ENCODE measurements at places on chromosomes 5 and 9.

DNA sequence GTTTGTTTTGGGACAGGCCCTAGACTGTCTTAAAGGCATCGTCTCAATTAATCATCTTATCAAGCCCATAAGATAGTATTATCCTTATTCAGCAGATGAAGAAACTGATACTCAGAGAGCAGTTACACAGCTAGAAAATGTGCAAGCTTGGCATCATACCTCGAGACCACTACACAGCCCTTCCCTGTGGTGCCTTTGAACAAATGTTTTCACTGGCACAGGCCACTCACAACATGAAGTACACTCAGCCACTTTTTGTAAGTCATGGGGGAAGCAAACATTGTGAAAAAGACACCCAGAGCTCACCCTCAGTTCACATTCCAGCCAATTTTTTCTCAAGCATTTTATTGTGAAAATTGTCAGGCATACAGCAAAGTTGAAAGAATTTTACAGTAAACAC lies 122.5 kb downstream of the WDR41 start:
- DNase-seq: no peak

- peak; percentile 71 for DNase-seq
Measured at GRCh38 chr5:62082370-62082801, 223.6 kb upstream of the KIF2A start.

GRCh38 chr5:74546796-74547195 lies 93.7 kb downstream of the ENC1 start:
- DNase-seq: no peak

- DNase-seq: no peak
Measured at GRCh38 chr5:1767524-1768282, 31.9 kb downstream of the MRPL36 start.

DNA sequence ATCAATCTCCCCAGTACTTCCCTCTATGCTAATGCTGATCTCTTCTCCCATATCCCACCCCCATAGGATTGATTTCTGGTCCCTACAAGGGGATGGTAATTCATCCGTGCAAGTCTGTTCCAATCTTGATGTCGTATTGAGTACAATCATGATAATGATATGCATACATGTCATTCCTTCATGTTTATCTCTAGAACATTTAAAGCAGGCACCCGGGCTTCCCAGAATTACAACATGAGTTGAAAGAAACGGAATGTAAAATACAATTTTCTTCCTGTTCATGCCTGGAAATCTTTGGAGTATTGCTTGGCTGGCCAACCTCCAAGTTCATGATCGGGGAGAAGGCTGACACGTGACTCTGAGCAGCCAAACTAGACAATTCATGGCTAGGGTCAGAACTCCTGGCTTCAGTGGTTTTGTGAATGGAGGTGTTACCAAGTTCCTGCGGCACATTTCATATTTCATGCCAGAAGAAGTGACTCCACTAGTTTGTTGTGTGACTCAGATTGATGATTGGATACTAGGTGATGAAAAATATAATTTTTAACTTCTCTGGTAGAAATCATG lies 66.6 kb downstream of the C9orf152 start:
- peak; percentile 97 for DNase-seq

DNA sequence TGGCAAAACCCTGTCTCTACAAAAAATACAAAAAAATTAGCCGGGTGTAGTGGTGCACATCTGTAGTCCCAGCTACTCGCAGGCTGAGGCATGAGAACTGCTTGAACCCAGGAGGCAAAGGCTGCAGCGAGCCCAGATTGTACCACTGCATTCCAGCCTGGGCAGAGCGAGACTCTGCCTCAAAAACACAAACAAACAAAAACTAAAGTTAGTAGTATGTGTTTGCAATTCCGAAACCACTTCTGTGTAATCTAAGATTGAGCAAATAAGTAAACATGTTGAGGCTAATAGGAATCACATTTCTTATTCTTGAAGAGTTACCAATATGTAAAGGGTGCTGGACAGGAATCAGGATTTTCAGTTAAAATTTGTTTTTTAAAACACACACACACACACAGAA lies 70.0 kb upstream of the SUSD1 start:
- no peak for DNase-seq

- DNase-seq: no peak
Measured at GRCh38 chr9:94839398-94839797, 112.9 kb downstream of the AOPEP start.

DNA sequence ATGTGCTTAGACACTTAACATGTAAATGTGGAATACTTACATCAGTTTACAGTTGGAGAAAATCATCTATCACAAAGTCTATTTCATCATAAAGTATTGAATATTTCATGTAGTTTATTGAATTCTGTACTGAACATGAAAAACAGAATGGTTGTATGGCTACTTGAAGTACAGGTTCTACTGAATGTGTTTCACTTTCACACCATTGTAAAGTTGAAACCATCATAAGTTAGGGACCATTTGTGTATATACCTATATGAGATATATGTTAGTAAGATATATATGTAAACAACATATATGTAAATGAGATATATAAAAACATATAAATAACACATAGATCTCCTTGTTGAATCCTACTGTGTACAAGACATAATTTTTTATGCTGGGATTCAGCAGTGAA lies 63.0 kb upstream of the TAF11L2 start:
- no peak for DNase-seq

DNA sequence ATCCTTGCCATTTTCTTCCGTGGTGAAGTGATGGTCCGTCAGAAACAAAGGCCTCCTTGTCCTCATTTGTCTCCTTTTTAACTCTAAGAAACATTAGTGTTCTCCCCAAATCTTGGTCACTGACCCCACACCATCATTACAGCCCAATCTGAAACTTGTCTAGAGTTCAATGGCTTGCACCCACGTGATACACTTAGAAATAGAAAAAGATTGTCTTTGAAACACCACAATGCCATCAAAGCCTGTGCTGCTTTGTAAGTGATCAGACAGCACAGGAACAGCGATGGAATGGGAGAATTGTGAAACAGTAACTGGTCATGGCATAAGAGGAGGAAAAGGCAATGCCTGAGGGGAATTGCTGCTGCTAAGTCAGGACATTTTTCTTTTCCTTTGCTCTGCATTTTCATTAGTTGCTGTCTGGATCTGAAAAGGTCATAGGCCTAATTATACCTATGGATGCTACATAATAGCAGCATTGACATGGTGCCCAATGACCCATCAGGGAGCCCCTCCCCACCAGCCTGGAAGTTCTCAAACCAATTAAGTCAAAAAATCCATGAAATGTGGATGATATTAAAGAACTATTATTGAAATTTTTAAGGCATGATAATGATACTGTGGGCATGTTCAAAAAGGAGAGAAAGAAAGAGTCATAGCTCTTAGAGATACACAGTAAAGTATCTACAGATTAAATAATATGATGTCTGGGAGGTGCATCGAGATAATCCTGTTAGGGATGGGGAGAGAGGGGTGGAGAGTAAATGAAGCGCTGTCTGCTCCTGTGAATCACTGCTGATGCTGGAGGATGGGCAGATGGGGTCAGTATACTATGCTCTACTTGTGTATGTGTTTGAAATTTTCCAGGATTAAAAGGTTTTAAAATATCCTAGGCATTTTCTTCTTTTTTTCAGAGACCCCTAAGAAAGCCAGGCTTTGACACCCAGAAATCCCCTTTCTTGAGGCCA lies 83.6 kb downstream of the ENC1 start:
- DNase-seq: peak; percentile 68

GRCh38 chr5:143679777-143680176 lies 132.2 kb upstream of the HMHB1 start:
- peak; percentile 72 for DNase-seq

GRCh38 chr5:93294199-93294598 lies 286.8 kb downstream of the NR2F1-AS1 start:
- DNase-seq: peak; percentile 80

DNA sequence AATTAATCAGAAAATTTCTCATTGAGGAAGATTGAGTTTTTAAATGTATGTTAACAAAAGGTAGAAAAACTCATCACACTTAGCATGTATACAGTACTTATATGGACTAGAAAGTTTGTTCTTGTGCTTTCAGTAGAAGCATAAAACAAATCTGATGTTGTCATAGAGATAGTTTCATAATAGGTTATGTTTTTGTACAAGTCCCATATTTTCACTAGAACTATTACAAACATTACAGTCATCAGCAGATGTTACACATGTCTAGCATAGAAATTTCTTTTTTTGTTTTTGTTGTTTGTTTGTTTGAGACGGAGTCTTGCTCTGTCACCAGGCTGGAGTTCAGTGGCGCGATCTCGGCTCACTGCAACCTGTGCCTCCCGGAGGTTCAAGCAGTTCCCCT lies 131.4 kb downstream of the COMMD10 start:
- DNase-seq: no peak

GRCh38 chr5:90528601-90529193 lies 687 bp downstream of the LYSMD3 start:
- DNase-seq: no peak

DNA sequence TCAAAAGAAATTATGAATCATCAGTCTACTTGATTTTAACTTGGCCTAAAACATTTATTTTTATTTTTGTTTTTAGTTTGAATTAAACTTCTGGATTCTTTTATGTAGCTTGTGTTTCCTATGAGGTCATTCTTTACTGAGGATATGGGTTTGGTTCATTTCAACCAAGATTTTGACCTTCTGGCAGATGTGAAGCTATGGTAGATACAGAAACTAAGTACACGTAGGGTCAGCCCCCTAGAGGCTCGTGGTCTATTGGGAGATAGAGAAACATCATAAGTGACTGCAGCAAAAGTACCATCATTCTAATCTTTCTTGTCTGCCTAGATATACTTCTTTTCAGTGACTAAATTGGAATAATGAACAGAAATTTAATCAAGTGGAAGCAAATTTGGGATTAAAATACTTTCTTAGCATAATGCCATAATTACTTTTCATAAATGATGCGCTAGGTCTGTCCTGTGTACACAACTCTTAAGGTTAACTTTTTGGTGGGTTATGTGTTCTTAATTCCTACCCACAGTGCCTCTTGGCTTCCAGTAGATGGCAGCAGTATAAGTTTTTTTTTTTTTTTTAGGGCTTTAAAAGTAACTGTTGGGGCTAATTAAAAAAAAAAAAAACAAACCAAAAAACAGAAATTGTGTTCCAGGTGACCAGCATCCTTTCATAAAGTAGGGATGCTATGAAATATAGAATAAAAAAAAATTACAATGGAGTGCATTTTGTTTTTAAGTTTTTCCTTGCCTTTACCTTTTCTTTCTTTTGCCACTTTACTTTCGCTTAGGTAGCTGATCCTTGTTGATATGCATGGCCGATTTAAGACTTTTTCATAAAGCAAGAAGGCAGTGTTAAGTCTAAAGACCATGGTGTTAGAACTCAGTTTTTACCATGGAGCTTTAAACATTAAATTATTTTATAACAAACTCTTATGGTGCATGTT lies 49.9 kb downstream of the LRRTM2 start:
- DNase-seq: no peak

DNA sequence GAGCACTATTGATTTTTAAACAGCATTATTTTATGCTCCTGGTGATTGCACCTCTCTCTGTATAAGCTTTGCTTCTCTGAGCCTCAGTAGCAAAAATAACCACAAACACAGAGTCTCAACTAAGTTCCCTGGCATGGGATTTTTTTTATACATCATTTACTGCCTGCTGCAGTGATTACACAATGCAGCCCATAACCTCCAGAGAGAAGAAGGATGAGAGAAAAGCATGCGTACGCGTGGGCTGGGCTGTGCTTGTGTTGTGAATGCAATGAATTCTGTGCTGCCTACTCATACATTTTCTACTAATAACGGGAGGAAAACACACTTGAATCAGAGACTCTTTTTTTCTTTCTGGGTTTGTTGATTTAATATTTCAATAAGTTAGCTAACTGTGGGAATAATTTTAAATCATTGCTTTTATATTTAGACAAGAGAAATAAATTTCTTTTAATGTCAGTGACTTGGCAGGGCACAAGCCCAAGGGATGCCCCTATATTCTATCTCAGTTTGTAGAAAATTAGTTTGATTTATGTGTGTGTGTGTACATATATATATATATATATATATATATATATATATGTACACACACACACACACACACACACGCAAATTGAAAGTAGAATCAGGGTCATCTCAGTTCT lies 351.5 kb downstream of the MED10 start:
- DNase-seq: no peak

- no peak for DNase-seq
Measured at GRCh38 chr9:79357194-79357593, 214.6 kb upstream of the TLE4 start.

- no peak for DNase-seq
Measured at GRCh38 chr5:7690557-7690956, 160.4 kb downstream of the CFAP90 start.

- DNase-seq: no peak
Measured at GRCh38 chr9:133520121-133520835, 4.5 kb downstream of the MYMK start.

Data from HFFc6 (cell line).